ENCODE measurements at places on chromosomes 12 and 14.

- DNase-seq, result no peak
These were observed 77.2 kb downstream of the C2CD5 start for GRCh38 chr12:22467190-22467589.

GRCh38 chr14:73851000-73851399 lies 631 bp upstream of the PTGR2 start:
- no peak for DNase-seq

DNA sequence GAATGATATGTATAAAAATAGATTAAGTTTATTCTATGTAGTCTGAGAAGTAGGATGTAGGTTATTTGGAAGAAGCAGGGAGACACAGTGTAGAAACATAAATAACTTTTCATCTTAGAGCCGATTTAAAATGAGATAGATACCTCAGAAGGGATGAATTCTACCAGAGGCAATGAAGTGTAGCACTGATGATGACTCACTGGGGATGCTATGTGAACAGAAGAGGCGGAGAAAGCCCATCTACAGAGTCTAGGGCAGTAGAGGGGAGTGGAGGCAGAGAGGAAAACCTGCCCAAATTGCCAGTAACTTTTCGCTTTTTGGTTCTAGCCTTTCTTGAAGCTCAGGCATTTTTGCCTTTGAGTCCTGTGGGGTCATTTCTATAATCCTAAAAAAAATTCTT lies 451.8 kb downstream of the ATP23 start:
- no peak for DNase-seq

GRCh38 chr12:64091186-64091585 lies 130.9 kb downstream of the KICS2 start:
- DNase-seq, result no peak

GRCh38 chr12:62693376-62694050 lies 226.9 kb downstream of the MON2 start:
- DNase-seq, result no peak

GRCh38 chr12:94289461-94290312 lies 141.3 kb downstream of the PLXNC1 start:
- DNase-seq, result no peak

GRCh38 chr12:13896063-13896626 lies 85.3 kb downstream of the GRIN2B start:
- no peak for DNase-seq

- peak; percentile 42 for DNase-seq
These were observed 212.7 kb downstream of the ZFP36L1 start for GRCh38 chr14:68580096-68580645.

DNA sequence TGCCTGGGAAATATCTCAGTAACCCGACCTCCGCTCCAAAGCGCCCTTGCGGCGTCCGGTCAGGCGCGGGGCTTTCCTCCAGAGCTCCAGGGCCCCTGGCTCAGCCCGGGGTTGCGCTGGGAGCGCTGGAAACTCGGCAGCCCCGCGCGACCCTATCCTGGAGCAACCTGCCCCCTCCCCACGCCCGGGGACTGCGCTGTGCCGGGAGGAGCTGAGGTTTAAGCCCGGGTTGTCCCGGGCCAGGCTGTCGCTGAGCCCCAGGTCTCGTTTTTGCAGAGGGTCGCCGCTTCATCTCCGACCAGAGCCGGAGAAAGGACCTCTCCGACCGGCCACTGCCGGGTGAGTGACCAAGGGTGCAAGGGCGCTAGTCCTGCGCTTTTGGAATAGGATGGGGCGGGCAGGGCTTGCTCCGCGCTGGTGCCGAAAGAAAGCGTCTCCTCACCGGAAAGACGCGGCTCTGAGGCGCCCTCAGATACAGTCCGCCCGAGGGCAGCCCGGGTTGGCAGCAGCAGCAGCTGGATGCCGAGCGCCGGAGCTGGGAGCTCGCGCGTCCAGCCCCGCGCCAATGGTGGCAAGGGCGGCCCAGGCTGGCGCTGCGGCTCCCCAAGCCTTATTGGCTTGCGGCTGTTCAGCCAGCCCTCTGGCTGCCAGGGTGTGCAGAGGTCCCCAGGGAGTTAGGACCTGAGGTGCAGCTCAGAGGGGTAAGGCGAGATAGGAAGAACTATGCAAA lies 1.5 kb downstream of the SPX start:
- no peak for DNase-seq

DNA sequence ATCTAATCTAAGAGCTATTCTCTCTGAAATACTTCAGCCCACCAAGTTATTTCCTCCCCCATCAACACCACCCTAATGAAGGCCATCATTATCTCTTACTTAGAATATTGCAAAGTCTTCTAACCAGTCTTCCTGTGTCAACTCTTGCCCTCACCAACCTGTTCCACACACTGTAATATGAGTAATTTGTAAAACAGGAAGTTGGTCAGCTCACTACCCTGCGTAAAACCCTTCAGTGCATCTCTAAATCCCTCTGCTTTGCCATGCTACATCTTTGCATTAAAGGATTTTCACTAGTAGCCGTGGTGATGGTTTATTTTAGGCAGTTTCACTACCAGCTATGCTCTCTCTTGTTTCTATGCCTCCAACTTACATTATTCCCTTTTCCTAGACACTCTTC lies 70.0 kb downstream of the KIF21A start:
- DNase-seq, result no peak

DNA sequence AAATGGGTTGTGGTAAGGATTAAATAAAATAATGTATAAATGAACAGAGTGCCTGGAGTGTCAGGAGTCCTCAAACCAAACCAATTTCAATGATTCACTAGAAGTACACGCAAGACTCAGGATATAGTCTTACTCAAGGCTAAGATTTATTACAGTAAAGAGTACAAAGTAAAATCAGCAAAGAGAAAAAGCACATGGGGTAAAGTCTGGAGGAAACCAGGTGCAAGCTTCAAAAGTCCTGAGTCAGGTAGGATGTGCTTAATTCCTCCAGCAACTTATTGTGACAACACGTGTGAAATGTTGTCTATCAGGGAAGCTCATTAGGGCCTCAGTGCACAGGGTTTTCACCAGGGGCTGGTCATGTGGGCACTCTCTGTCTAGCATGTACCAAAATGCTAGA lies 105.8 kb upstream of the NAP1L1 start:
- no peak for DNase-seq

DNA sequence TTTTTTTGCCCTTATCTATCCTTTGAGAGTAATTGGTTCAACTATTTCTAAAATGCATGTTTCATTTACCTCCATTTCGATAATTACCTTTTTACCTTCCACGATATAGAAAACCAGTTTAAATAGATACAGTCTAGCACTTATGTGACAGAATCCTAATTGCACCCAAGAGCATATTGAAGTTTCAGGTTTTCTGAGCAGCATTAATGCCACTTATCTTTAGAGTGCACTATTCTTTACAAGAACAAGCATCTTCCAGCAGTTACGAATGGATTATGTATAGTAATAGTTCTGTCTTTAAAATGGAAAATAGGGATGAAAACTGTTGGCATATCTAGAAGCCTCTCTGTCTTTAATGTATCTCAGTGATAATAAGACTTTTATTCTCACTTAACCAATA lies 82.2 kb upstream of the ATXN7L3B start:
- DNase-seq, result no peak

DNA sequence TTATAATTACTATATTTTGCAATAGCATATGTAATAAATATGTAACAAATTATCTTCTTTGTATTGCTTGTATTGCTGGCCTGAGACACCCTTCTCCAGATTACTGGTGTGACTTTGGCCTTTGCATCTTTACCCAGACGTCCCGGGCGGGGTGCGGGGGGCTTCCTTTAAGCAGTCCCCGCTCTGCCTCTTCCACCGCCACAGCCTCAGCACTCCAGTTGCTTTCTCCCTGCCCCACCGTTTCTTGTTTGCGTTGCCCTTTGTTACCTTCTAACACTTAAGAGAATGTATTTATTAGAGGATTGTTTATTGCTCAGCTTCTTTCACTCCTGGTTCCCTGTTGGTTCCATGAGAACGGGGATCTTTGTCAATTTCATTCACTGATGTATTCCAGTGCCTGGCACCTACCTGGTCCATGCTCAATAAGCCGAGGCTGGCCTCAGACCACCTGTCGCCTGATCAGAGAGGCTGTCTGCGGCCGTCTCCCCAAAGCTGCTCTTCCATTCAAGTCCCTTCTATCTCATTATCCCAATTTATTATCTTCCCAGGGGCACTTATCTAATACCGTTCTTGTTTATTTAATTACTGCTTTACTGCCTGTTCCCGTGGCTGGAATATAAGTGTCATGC lies 100.5 kb upstream of the RFLNA start:
- no peak for DNase-seq

GRCh38 chr12:70386771-70387170 lies 20.7 kb downstream of the KCNMB4 start:
- no peak for DNase-seq

DNA sequence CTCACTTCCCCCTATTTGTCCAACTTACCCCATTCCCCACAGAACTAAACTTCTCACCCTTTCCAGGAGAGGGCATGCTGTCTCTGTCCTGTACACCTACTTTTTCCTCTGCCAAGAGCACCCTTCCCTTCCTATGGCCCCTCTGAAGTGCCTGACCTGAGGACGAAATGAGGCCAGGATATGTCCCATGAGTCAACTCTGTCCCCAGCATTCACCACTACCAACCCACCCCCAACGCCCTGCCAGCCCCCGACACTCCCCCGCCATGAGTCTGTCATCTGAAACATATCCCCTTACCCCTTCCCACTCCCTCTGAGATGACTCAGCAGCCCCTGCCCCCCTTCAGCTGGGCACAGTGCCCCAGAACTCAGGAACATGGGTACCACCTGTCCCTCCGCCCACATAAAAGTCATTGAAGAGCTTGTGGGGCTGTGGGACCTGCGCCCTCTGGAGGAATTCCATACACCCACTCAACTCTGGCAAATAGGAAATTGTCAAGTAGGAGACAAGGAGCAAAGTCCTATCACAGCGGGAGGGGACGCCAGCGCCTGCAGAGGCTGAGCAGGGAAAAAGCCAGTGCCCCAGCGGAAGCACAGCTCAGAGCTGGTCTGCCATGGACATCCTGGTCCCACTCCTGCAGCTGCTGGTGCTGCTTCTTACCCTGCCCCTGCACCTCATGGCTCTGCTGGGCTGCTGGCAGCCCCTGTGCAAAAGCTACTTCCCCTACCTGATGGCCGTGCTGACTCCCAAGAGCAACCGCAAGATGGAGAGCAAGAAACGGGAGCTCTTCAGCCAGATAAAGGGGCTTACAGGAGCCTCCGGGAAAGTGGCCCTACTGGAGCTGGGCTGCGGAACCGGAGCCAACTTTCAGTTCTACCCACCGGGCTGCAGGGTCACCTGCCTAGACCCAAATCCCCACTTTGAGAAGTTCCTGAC lies 26.3 kb downstream of the ITGA7 start:
- DNase-seq, result peak; percentile 42

DNA sequence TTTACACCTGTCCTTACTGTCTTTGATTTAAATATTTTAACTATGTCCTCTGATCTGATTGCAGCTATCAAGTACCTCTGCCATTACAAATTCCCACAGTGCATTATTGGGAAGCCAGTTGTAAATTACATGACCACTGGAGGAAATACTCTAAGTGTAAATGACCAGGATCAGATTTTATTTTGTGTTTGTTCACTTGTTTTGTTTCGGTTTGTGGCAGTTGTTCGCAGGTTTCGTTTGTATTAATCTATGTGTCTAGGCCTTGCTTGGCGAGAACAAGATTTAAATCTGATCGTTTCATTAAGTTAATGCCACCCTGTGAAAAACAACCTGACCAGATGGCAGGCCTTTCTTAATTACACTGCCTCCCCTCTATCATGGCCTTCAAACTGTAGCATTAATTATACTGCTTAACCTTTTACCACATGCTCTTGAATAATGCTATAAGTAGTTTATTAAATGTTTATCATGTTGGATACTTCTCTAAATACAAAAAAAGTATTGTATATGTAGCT lies 990.1 kb downstream of the TMTC2 start:
- DNase-seq, result no peak

DNA sequence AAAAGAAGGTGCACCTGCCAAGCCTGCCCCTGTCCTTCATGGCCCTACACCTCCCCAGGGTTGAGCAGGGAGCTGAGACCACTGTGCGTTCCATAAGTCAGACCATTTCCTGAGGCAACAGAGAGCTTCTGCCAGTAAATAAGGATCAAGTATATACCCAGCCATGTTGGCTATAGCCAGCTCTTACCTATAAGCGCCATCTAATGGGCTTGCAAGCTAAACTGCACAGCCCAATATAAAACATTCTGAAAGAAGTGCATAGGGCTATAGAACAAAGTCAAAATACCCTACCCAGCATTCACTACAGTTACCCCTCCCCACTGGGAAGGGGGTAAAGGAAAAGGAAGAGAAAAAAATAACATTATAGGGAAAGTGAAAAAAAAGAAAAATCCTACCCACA lies 59.3 kb upstream of the SCAF11 start:
- DNase-seq, result no peak

DNA sequence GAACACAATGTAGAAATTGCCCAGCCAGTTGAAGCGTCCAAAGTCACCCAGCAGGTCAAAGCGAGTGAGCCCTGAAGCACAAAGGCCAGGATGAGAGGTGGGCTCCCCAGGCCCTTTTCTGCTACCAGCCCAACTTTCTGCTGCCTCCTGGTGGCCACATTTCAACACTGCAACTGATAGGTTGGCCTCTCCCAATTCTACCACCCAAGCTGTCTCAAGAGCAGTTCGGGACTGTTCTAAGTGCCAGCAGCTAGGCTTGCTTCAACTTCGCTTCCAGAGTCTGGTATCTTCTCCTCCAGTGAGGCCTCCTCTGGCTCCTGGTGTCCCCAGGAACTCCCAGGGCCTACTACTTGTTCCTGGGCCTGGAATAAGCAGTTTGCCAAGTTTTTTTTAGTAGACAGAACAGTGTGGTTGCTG lies 3.4 kb upstream of the DHH start:
- DNase-seq, result peak; percentile 44

DNA sequence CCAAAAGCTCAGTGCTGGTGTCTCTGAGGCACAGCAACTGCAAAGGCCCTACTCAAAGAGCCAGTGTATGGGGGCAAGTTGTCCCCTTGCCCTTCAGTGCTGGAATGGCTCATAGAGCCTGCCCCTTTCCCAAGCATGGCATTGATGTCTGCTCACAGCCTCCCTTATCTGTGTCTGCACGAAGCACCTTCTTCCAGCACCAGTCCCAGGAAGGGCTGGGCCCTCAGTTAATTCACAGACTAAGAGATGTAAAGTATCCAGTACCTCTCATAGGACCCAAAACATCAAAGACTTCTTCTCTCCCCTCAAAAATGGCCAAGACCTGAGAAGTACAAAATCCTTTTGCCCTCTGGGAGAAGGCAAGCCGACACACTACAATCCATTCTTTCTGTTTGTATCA lies 1.6 kb upstream of the CMAS start:
- no peak for DNase-seq

- DNase-seq, result no peak
These were observed 1.7 kb downstream of the HSPA2 start for GRCh38 chr14:64541972-64542835.

DNA sequence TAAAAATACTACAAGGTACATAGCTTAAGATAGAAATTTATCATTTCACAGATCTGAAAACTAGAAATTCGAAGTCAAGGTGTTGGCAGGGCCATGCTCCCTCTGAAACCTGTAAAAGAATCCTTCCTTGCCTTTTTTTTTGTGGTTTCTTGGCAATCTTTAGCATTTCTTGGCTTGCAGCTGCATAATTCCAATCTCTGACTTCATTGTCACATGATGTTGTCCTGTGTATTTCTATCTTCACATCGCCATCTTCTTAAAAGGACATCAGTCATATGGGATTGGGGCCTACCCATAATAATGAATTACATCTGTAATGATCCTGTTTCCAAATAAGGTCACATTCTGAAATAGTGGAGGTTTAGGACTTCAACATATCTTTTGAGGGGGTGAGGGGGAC lies 250.4 kb downstream of the TMTC2 start:
- no peak for DNase-seq
